Activated T-helper 1 cell treated with anti-CD3 and anti-CD28 coated beads, Interleukin-2, amount 50 U/mL, for 16 hours (primary cell): ENCODE measurements at places on chromosomes 5 and 9.

- no peak for DNase-seq
Observed at GRCh38 chr5:123786411-123786810, 274.4 kb downstream of the CSNK1G3 start.

GRCh38 chr5:16932401-16932800, 3.7 kb downstream of the MYO10 start:
- DNase-seq, result no peak

DNA sequence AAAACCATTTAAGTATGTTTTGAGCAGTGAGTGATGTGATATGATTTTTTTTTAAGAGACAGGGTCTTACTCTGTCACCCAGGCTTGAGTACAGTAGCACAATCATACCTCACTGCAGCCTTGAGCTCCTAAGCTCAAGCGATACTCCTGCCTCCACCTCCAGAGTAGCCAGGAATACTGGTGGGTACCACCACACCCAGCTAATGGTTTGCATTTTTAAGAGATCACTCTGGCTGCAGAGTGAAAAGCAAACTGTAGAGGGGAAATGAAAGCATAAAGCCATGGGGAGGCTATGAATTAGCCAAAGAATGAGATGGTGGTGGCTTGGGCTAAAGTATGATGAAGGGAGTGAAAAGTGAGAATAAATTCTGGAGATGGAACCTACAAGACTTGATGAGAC, 199.1 kb downstream of the HINT1 start:
- no peak for DNase-seq

GRCh38 chr5:174664180-174664850, 60.1 kb upstream of the MSX2 start:
- DNase-seq, result no peak

GRCh38 chr5:33891446-33891787, 373 bp downstream of the ADAMTS12 start:
- DNase-seq, result no peak

DNA sequence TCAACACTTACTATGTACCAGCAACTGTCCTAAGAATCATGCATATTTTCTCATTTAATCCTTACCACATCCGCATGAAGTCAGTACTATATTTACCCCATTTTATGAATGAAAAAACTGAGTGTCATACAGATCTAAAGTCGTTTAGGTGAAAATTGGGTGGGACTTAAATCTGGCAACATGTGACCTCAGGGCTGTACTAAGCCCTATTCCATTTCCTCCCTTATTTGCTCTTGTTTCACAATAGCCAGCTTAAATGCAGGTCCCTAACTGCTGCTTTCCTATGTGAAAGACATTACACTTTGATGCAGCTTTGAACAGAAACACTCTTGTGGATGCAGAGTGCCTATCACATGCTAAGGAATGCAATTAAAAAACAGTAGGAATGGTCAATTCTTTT, 2.5 kb upstream of the RAB14 start:
- no peak for DNase-seq

DNA sequence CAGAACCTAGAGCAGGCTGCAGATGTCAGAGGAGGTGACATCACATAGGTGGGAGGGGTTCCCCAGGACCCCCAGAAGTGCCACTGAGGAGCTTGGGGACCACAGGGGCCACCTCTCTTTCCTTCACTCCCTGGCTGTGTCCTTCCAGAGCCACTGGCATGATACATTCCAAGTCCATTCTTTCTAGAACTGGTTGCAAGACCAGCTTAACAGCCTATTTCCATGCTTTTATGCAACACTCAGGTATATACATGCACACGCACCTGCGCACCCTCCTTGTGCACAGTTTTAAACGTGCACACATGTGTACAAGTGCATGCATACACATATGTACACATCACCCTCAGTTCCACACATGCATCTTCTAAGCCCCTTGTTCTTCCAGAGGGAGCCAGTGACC, 39.7 kb downstream of the SLC6A7 start:
- DNase-seq, result no peak

GRCh38 chr9:134778841-134779411, 101.7 kb upstream of the FCN2 start:
- DNase-seq, result no peak

- no peak for DNase-seq
Observed at GRCh38 chr9:94746541-94747370, 20.3 kb downstream of the AOPEP start.

- no peak for DNase-seq
Observed at GRCh38 chr5:43638107-43638506, 35.1 kb downstream of the NNT start.

DNA sequence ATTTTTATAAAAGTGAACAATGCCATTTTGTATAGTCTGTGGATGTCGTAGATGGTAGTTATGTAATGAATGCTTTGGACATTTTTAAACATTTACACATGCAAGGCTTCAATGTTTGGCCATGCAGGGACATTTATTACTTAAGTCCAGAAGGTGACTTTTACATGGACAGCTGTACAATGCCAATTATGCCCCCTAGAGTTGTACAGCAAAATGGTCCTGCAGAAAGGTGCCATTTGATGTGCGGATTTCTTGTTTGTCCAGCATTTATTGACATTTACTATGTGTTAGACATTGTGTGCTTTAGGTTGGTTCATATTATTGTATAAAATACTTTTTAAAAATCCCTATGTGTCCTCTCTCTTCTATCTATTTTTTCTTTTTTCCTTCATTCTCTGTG, 22.5 kb upstream of the COMMD10 start:
- no peak for DNase-seq

- no peak for DNase-seq
Observed at GRCh38 chr5:35228310-35228709, 2.0 kb downstream of the PRLR start.

DNA sequence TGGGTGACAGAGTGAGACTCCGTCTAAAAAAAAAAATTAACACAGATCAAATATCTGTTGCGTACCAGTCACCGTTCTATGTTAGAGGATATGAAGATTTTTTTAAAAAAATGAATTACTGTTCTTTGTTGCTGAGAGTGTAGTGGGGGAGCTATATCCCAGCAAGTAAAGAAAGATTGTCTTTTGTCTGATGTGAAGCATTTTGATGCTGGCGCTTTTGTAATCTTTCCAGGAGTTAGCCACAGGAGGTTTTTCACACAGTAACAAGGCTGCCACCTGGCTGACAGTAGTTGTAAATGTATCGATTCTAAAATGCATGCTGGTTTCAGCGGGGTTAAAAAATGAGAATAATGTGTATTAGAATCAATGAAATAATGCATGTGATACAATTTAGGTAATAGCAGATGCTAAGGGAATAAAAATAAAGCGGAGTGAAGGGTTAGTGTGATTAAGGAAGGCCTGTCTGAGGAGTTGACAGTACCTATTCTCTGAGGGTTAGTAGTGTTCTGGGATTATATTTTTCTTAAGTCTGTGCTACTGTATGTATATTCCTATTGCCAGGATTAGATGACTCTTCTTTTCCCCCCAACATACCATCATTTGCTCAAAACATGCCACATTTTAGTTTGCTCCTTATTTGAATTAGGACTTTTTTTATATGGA, 3.4 kb downstream of the LMNB1 start:
- DNase-seq, result no peak

- no peak for DNase-seq
Observed at GRCh38 chr5:134248256-134248655, 22.4 kb upstream of the PPP2CA start.

DNA sequence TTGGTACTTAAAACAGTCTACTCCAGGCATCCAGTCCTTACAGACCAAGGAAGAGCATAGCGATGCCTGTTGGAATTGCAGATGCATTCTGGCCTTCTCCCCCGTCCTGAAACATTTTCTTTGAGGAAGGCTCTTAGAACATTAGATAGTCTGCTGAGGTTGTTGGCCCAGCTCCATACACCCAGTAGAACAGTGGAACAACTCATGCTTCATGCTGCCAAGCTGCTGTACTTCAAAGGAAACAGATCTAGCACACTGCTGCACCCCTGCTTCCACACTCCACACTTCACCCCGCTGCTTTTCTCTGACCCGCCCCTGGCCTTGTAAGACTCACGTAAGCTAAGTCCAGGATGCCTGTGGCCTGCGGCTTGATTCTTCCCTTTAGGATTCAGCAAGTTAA, 33.4 kb upstream of the NCS1 start:
- no peak for DNase-seq

GRCh38 chr5:108196276-108196675, 185.6 kb downstream of the FBXL17 start:
- DNase-seq, result no peak

DNA sequence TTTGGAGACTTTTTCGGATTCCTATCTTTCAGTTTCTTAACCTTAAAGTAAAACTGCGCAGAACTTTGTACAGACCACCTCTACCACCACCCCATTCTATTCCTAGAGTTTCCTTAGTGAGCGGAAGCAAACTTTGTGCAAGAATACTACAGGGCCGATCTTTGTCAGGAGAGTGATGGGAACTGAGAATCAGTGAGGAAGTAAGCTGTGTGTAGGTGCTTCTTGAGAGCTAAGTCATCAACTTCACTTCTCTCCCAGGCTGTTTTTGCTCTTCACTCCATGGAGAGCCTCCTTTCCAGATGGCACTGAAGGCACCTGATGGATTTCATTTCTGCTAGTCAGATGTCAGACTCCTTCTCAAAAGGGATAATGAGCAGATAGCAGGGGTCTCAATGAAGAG, 127.3 kb downstream of the SPATA31D1 start:
- DNase-seq, result no peak

DNA sequence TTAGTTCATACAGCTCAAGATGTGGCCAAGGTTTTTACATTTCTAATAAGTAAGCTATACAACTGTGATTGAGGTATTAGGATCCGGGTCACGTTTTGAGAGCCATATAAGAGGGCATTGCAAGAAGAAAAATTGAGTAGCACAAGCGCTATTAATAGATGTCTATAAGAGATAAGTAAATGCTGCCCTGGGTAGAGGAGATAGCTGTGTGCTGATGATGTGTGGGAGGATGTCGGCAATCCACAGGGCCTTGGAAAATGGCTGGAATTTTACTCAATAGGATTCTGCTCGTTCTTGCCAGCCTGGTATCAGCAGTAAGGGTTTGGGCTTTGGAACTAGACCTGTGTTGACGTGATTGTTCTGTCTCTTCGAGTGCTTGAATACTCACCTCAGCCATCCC, 41.6 kb downstream of the CSF1R start:
- DNase-seq, result no peak

DNA sequence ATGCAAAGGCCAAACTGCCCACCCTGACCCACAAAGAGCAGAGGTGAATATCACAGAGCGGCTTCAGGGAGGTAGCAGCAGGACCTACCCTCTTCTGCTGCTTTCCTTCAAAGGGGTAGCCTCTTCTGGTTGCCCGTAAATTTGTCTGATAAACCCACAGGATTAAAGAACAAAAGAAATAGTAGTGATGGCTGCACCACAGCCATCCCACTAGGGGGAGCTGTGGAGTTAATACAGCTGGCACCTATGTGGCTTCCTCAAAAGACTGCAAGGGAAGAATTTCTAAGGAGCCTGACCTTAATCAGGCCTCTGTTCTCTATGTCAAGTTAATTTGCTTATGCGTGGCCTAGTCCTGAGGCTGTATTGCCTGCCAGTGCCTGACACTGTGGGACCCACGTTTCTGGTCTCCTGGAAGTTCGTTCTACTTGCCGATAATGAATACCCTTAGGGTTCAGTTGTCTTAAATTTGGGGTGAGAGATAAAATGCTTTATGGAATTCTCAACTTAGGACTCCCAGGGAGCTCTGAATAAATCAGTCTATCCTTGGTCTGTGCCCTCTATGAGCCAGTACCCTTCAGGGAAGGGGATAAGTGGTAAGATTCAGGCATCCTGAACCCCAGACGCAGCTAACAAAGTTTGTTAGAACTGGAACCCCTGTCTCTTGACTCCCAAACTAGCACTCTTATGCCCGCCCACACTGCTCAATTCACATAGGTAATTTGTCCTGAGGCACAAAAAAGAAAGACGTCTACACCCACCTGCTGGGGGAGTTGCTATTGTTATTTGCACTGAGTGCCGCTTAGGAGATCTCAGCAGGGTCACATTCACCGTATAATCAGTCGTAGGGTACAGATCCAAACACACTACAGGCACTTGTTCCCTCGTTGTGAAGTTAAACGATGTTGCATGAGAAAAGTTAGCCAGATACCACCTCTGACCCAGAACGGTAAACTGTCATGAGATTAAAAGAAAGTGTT, 77.1 kb downstream of the SUSD1 start:
- peak; percentile 16 for DNase-seq

- no peak for DNase-seq
Observed at GRCh38 chr9:13179257-13179656, 100.2 kb downstream of the MPDZ start.

DNA sequence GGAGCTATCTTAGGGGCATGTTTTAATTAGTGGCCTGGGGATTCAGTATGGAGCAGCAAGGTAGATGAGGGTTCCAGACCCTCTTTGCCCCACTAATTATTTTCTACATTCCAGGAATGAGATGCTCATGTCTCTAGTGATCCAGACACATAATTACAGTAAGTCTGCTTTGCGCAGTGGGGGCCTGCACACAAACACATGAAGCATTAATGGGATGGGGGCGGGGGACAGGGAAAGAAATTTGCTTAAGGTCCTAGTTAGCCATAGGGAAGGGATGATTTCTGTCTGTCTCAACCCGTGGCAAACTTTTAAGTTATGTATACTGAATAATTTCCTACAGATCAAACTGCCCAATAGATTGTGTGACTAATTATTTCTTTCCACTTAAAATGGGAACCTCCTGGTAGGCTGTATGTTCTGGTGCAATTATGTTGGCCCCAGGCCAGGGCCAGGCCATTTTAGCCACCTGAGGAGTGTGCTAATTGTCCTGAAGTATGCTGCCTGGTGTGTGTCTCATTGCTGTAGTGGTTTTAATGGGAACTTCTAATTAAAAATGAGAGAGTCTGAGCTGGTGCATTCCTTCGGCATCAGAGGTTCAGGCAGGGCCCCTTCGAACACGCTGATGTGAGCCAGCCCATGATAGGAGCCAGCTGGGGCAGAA, 134.4 kb downstream of the PTTG1 start:
- no peak for DNase-seq

- DNase-seq, result no peak
Observed at GRCh38 chr5:126998201-126998631, 32.1 kb downstream of the MARCHF3 start.

DNA sequence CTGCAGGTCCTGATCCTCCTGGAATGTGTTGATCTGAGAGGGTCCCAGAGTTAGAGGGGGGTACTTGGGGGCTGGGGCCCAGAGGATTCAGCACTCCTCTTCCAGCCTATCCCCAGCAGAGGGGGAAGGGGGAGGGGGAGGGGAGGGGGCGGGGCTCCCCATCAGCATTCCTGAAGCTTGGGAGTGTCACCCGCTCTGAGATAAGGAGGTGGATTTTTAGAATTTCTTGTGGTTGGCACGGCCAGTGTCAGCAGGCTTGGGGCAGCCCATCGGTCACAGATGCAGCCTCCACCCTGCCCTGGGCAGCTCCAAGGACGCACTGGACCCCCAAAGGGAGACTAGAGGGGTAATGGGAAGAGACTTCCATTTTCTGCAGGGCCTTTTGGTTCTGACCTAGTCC, 5.3 kb downstream of the FGF18 start:
- DNase-seq, result no peak

DNA sequence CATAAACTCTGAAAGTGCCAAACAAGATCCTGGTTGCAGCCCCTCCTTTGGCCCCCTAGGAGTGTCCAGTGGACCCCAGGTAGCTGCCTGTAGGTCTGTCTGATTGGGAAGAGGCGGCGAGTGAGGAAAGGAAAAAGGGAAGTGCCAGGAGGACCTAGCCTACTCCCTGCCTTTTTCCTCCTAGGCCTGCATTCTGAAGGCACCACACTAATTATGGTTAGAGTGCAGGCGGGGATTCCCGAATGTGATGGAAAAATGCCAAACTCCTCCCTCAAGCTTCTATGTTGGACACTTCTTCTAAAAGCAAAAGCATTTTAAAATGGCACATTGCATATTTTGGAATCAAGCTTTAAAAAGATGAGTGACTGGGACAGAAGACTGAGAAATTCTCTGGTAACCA, 83.2 kb upstream of the SMIM15 start:
- DNase-seq, result no peak

GRCh38 chr9:72486594-72486955, 34.8 kb upstream of the TMC1 start:
- no peak for DNase-seq
